ENCODE measurements at places on chromosomes 7 and 10. TPM values are rescaled to one million over a fixed set of nuclear protein-coding genes. Genes with fewer than 3 reads are reported as not detected.

DNA sequence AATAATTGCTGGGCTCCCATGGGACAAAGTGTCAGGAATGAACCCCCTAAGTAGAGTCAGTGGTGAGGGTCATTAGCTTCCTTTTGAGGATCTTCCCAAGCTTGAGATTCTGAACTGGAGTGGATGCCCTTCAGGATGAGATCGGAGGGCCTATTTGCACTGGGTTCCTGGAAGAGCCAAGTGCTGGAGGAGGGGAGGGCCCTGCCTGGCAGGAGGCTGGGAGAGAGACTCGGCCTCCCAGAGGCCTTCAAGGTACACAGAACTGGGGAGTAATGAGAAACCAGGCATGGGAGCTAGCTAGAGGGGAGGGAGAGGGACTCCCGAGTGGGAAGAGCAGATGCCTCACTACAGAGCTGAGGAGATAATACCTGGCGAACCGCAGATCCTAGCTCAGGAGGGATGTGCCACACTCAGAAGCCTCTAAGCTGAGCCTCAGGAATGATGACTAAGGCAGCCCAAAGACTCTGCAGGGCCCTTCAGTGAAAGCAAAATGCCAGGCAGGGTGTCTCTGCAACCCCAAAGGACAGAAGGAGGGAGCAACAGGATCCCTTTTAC is 9.4 kb downstream of the PDAP1 start:
- DNase-seq: no peak

DNA sequence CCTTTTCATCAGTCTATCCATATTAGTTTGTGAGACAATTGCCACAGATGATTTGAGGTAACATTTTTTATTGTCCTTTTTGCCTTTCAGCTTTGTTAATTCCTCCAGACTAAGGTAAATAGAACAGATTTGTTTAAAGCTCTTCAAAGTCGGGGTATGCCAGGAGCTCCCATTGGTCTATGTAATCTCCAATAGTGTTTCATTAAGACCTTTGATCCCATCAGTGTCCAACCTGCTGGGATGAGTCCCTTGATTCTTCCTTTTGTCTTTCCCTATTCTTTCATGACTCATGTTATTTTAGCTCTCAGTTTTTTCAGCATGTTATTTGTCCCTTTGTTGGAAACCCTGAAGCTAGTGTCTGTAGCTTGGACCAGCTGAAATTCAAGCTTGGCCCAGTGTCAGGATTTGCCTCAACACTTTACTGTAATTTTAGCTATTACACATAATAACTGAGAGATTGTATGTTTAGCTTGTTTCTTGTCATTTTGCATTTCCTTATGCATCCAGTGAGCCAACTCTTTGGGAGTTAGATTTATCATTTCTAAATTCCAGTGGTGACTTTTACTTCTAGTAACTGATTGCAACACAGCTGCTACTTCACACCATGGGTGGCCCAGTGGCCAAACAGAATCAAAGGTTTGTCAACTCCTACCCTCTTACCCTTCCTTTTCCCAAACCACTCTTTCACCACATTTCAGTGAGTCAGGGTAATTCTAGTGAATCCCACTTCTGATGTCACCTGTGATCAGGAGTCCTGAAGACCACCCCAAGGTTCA is 15.3 kb downstream of the AGBL3 start:
- DNase-seq: no peak

DNA sequence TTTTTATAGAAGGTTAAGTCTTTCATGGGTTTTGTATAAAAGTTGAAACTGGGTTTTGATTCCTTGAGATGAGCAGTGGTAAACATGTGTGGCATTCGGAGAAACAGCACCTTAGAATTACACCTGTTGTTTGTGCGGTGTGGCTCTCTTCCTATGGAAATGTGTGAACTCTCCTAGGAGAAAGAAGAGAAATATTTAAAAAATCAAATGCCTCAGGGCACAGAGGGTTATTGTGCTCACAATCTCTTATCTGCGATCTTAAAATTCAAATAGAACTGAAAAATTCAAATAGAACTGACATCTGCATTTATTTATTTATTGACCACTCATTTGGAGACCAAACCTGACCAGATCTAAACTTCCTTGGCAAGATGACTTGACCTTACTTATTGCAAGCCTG is 18.1 kb upstream of the NRP1 start:
- no peak for DNase-seq

GRCh38 chr10:69439350-69439739 is 11.9 kb upstream of the TSPAN15 start:
- no peak for DNase-seq

- DNase-seq: no peak
Observed at GRCh38 chr7:26466007-26466406, 174.3 kb downstream of the SNX10 start.

Gene FBXL13
- 2.2 TPM for total RNA-seq

Gene MCM7
- 173 TPM for total RNA-seq
